ENCODE measurements at places on chromosomes 4 and X.

- no peak for DNase-seq
Measured at GRCh38 chr4:75924309-75924827, 16.4 kb downstream of the NAAA start.

DNA sequence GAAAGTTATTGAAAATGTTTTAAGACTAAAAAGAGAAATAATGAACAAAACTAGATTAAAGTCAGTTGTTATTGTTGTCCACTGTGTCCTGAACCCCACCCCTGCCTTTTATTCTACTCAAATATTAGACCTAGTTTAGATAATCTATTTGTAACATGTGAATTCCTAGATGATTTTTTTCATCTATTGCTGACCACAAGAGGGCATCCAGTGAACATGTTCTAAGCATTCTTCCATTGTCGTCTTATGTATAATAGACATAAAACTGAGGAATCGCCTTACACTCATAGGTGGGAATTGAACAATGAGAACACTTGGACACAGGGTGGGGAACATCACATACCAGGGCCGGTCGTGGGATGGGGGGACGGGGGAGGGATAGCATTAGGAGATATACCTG is 36.4 kb upstream of the HPRT1 start:
- DNase-seq, result no peak

DNA sequence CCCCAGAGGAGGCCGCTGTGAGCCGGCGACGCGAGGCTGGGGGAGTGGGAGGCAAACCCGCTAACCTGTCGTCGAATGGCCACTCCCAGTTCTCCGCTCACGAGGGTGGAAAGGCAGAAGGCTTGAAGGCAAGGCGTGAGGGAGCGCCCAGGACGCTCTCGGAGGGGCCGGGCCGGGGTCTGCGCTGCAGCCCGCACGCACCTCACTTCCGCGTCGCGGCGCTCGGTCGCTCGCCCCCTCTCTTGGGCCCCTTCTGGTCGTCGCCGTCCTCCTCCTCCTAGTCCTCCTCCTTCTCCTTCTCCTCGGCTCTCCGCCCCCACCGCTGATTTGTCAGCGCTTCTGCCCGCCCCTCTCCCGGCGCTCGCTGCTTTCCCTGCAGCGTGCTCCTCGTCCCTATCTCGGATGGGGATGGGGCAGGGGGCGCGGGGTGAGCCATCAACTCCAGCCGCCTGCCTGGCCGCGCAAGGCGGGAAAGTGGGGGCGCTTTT is at the start of gene SNCA:
Gene SNCA (minus strand): TSS at position 265 of the 488 bp plus-strand sequence. CDS start 1,494 bp downstream, outside the sequence.
- DNase-seq, result peak; percentile 11

DNA sequence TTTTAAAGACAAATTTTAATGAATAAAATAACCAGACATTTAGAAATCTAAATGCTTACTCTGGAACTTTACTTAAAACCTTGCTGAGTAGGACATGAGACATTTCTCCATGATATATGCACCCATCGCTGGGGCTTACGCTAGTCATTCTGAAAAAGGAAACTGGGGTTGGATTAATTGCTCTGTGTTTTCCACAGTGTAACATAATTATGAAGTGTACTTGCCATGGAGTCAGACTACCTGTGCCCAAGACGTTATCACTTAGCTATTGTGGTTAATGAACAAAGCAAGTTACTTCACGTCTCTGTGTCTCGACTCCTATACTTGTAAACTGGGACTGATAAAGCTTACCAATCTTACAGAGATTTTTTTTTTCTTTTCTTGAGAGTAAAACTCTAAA is 47.8 kb downstream of the SHISA3 start:
- no peak for DNase-seq

DNA sequence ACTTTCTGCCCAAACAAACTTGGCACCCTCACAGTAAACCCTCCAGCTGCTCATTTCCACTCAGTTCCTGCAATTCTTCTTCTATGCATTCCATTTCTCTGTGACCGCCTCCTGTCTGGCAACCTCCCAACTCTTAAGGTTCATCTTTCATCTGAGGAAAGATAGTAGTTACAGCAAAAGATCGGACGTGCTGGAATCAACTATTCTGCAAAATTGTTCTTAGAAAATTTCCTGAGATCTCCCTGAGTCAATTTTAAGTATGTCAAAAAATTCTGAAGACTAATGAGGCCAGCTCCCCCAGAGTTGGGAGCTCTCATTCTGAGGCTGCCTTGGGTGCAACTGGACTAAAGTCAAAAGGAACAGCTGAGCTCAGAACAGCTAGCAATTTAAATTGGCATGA is 1026.0 kb downstream of the ADGRL3 start:
- no peak for DNase-seq

DNA sequence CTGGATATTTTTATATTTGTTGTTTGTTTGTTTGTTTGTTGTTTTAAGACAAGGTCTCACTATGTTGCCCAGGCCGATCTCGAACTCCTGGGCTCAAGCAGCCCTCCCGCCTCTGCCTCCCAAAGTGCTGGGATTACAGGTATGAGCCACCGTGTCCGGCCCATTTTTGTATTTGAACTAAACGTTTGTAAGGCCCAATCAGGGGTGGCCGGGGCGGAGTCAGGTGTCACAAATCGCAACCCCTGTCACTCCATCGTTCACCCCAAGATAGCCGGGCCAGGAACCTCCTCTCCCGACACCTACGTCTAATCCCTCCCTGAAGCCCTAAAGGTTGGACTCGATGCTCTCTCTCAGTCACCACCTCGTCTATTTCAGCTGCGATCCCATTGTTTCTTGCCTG is 722 bp upstream of the EFHC2 start:
- DNase-seq, result no peak

DNA sequence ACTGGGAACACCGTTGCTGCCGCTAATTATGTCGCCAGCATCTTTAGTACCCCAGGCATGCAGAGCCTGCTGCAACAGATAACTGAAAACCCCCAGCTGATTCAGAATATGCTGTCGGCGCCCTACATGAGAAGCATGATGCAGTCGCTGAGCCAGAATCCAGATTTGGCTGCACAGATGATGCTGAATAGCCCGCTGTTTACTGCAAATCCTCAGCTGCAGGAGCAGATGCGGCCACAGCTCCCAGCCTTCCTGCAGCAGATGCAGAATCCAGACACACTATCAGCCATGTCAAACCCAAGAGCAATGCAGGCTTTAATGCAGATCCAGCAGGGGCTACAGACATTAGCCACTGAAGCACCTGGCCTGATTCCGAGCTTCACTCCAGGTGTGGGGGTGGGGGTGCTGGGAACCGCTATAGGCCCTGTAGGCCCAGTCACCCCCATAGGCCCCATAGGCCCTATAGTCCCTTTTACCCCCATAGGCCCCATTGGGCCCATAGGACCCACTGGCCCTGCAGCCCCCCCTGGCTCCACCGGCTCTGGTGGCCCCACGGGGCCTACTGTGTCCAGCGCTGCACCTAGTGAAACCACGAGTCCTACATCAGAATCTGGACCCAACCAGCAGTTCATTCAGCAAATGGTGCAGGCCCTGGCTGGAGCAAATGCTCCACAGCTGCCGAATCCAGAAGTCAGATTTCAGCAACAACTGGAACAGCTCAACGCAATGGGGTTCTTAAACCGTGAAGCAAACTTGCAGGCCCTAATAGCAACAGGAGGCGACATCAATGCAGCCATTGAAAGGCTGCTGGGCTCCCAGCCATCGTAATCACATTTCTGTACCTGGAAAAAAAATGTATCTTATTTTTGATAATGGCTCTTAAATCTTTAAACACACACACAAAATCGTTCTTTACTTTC is 1.8 kb downstream of the UBQLN2 start:
- no peak for DNase-seq

DNA sequence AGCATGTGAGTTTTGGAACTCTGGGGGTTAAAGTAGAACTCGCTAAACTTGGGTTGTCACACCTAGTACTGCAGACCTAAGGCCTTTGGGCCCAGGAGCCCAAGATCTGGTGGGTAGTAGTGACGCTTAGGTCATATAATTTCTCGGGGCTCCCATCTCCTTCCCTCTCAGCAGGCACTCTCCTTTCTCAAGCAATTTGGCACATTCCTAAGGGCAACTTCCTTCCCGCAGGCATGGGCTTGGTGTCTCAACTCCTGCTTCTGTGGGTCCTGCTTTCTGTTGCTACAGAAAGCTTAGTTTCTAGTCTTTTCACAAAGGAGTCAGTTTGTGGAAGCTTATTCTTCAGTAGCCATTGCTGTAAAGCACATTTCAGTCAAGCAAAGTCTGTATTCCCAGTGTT is 10.4 kb upstream of the EDA start:
- DNase-seq, result no peak

- DNase-seq, result no peak
Measured at GRCh38 chrX:100625985-100626491, 10.6 kb downstream of the TSPAN6 start.

DNA sequence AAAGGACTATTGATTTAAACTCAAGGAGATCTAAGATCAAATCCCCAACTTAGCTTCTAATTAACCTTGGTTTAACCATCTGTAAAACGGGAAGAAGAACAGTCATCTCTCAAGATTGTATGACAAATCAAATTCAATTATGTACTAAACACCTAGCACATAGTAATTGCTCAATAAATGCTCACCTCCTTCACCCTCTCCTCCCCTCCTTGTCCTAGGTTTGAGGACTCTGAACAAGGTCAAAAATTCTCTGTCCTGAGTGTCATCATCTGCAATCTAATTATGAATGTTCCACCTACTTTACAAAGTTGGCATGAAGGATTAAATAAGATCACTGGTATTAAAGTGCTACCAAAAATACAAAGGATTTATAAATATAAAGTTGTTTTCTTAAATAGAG is 320.1 kb upstream of the PPARGC1A start:
- DNase-seq, result no peak

- no peak for DNase-seq
Measured at GRCh38 chr4:152643153-152644035, 36.4 kb downstream of the TMEM154 start.

DNA sequence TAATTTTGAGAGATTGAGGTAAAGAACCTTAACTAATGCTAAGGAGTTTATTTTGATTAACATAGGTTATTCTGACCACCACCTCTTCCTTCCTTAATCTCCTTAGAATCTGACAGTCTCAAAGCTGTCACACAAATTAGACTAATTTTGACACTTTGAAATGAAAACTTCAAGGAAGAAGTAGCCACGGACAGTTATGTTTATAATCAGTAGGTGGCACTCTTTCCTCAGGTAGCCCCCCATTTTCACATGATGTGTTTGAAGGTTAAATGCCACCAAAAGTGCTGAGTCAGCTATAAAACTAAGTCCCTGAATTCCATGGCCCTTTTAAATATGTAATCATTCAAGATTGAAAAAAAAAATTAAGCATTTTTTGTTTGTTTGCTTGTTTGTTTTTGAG is 22.4 kb downstream of the TMEM33 start:
- no peak for DNase-seq

- DNase-seq, result no peak
Measured at GRCh38 chr4:92387459-92388069, 83.8 kb downstream of the GRID2 start.

DNA sequence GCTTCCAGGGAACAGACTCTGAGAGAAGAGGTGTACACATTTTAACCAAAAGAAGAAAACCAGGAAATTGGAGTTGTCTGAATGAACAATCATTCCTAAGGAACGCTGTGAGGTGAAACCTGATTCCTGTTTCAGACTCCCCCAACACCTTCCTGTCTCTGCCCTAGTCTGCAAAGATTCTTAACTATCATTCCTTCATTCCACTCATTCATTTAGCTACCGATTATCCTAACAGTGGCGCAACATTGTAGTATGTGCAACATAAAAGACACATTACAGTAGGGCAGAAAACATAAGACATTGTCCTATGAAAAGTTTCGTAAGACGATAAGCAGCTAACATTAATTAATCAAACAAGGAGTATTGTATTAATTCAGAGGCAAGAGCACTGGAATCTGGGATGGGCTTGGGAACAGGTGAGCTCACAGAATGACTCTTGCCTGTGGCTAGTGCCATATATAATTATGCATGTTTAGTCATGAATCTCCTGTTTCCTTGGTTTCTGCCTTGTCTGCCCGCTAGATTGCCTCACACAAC is 23.8 kb upstream of the ADH7 start:
- no peak for DNase-seq

- DNase-seq, result no peak
Measured at GRCh38 chrX:1451251-1451660, 1.5 kb downstream of the ASMTL start.

- no peak for DNase-seq
Measured at GRCh38 chrX:2449135-2449886, 51.5 kb downstream of the DHRSX start.

- DNase-seq, result peak; percentile 38
Measured at GRCh38 chr4:76430519-76431388, 4.3 kb upstream of the SHROOM3 start.

GRCh38 chr4:173531086-173531965 is 1.3 kb upstream of the HAND2 start:
- no peak for DNase-seq

GRCh38 chr4:41185614-41186592 is 28.4 kb downstream of the APBB2 start:
- no peak for DNase-seq

- no peak for DNase-seq
Measured at GRCh38 chr4:140839406-140839805, 83.2 kb upstream of the TBC1D9 start.

- no peak for DNase-seq
Measured at GRCh38 chr4:147037069-147037468, 91.4 kb upstream of the TTC29 start.

DNA sequence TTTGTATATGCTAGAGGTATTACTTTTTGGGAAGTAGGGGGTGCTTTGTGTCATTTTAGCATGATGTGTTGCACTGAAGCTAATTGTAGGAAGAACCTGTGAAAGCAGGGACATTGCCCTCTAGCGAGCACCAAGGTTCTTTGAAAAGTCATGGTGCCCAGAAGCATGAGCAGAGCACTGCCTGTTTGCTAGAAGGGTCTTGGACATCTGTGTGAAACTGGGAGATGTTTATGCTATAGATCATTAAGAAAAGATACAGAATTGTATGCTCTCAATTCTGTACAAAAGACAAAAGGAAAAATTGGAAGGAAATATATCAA is 14.7 kb downstream of the GRPR start:
- no peak for DNase-seq
